Fibroblast of gingiva (primary cell): ENCODE measurements at places on chromosomes 2 and 18.
A peak's percentile ranks its signal among the peaks of the same experiment; 100 is the strongest.

DNA sequence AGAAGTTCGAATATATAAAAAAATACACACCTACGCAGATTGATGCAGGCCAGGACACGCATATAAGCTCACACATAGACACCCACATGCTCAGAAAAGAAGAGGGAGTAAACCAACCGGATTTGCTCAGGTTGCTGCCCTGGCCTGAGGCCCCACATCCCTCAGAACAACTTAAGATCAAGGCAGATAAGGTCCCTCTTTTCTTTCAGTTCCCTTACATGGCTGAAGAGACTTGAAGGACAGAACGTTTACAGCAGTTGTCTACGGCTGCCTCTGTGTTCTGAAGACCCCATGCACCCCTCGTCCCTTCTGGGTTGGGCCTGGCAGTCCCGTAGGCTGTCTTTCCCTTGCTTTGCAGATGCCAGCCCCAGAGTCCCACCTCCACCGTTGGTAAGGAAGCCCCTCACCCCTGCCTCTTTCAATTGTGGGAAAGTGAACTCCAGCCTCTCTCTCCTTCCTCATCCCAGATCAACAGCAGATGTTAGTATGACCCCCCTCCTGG, 4.3 kb upstream of the NAGK start:
- no peak for DNase-seq

GRCh38 chr2:29063646-29064345, 10.5 kb downstream of the PCARE start:
- peak; percentile 84 for DNase-seq

GRCh38 chr2:172462373-172462848, 35.0 kb downstream of the ITGA6 start:
- DNase-seq = no peak

- no peak for DNase-seq
These were observed 51.5 kb downstream of the L3MBTL4 start for GRCh38 chr18:6363216-6363615.

- peak; percentile 87 for DNase-seq
These were observed 590.8 kb upstream of the ID2 start for GRCh38 chr2:8090748-8091700.

- no peak for DNase-seq
These were observed 249.2 kb upstream of the GCFC2 start for GRCh38 chr2:75959724-75960471.

GRCh38 chr18:62336618-62337017, 11.5 kb downstream of the TNFRSF11A start:
- no peak for DNase-seq

DNA sequence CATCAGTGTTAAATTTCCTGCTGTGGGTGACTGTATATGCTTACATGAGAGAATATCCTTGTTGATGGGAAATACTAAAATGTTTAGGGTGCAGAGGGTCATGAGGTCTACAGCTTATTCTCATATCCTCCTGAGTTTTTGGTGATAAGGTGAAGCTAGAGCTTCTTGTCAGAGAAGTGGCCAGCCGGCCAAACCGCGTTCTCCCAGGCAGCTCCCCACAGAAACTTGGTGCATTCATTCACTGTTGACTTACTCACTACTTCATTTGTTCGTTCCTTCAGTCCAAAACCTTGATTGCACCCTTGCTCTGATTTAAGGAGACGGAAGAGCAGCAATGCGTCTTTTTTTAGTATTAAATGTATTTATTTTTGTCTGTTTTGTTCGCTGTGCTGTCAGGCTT, 8.7 kb downstream of the SNED1 start:
- DNase-seq = no peak

DNA sequence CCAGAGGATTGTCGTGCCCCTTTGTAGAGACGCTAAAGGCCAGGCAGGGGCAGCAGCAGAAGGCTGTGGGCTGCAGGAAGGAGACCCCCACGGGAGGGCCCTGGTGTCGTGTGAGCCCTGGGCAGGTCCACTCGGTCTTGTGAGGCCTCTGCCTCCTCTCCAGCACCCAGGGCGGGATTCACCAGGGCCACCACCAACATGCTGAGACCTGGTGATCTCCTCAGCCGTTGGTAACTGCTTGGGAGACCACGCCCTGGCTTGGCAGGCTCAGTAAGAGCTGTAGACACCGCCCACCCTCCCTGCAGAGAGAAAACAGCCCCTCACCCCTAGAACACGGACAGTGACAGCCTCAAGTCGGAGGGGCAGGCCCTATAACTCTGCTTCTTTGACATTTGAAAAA, 21.1 kb downstream of the MBP start:
- DNase-seq = no peak

DNA sequence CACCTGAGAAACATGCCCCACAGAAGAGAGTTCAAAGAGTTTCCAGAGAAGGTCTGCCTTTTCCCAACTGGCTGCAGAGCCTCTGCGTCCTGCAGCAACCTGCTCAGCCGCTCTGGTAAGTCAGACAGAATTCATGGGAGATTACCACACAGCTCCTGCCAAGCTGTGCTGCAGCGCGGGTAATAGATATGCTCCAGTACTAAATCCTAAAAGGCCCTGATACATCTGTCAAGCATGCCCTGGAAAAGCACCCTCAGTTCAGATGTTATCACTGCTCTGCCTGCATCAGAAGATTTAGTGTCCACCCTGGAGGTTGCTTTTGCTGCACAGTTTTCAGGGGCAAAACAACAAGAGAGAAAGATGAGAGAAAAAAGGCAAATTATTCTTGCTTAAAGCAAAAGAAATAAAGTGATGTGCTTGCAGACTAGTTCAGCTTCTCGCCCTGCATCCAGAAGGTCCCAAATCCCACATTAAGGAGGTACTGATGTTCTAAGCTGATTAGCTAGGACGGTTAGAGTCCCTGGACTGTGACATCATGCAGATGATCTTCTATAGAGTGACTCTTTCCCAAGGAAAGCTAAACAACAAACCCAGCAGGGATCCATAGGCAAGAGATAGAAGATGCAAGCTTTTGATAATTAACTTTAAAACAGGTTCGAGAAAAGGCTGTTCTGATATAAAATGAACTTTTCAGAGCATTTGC, 488.6 kb downstream of the BCL11A start:
- DNase-seq = no peak

GRCh38 chr2:169509955-169510354, 453 bp downstream of the KLHL41 start:
- DNase-seq = no peak

DNA sequence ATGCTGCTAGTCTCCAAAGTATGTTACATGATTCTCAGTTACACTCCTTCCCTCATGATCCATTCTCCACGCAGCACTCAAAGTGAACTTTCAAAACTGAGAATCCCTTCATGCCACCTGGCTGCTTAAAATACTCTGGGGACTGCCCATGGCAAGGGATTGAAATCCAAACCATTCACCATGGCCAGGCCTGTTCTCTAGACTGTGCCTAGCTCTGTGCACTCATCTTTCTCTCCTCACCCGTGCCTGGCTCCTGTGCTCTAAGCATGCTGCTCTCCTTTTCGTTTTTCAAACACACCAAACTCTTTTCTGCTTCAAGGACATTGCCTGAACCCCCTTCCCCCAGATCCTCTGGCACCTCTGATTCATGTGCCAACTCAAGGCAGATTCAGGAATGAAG, 80.9 kb downstream of the FASTKD2 start:
- DNase-seq = no peak

DNA sequence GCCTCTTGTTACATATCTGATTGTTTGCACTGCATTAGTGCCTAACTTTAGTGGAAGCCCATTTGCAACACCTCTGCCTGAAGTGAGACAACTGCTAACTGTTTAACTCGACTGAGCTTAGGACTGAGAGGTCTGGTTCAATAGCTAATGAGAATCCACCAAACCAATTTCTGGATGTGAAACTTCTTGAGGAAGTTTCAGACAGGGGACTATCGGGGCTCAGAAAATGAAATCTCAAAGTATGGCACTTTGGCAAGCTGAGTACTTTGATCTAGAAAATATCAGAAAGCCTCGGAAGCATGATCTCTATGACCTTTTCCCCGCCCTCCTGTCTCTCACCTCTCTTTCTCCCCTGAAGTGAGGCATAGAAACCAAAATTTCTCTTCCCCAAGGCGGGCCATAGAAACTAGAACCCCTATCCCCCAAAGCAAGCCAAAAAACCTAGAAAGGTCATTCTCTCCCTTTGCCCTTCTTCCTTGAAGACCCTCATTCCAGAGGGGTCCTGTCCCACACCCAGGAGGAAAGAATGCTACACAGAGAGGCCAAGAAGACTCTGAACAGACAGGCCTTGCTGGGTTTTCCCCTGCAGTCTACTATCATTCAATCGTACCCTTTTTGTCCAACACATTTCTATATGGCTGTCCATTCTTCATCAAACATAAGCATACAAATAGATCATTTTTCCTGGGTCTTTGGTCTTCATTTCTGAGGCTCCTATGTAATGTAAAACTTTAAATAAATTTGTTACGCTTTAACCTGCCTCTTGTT, 69.6 kb upstream of the CREB1 start:
- no peak for DNase-seq

DNA sequence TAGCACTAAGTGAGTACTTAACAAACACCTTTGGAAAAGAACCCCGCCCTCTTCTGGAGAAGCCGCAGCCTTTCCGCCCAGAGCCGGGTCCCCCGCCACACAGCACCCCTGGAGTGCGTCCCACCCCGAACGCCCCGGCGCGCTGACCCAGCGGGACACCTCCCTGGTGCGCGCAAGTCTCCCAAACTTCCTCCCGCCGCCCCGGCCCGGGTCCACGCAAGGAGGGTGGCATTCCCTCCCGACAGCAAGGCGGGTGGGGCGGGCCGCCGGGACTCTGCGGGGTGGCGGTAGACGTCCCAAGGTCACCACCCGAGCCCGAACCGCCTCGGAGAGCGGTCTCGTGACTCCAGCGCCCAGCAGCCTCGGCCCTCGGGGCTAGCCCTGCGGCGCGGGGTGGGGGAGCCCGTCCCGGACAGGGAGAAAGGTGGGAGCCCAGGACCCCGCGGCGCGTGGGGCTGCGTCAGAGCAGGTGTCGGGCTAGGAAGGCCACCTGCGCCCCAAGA, 598 bp downstream of the CCDC93 start:
- peak; percentile 7 for DNase-seq

DNA sequence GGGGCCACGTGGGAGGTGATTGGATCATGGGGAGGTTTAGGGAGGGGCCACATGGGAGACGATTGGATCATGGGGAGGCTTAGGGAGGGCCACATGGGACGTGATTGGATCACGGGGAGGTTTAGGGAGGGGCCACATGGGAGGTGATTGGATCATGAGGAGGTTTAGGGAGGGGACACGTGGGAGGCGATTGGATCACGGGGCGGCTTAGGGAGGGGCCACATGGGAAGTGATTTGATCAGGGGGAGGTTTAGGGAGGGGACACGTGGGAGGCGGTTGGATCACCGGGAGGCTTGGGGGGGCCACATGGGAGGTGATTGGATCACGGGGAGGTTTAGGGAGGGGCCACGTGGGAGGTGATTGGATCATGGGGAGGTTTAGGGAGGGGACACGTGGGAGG, 22.5 kb upstream of the SALL3 start:
- DNase-seq = no peak

GRCh38 chr2:179677746-179678505, 183.5 kb downstream of the ZNF385B start:
- no peak for DNase-seq

- DNase-seq = peak; percentile 12
These were observed 550 bp downstream of the MYL12B start for GRCh38 chr18:3262234-3263131.

DNA sequence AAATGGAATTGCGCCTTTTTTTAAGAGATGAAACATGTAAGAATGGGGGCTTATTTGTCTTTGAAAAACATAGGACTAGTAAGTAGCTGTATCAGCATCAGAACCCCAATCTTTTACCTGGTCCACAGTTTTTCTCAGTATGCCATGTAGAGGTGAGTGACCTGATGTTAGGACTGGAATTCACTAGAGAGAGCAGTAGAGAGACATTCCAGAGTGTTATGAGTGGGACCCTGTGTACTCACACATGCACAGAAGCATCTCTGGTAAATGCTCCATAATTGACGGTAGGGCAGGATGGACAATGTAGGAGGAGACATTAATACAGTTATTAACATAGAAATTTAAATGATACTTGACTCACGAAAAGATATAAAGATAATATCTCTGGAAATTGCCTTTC, 1.4 kb upstream of the GALNT13 start:
- no peak for DNase-seq

- peak; percentile 40 for DNase-seq
These were observed 61.8 kb downstream of the ATP8B1 start for GRCh38 chr18:57741273-57741672.

- DNase-seq = no peak
These were observed 75.1 kb downstream of the PLEKHM3 start for GRCh38 chr2:207950063-207950760.

DNA sequence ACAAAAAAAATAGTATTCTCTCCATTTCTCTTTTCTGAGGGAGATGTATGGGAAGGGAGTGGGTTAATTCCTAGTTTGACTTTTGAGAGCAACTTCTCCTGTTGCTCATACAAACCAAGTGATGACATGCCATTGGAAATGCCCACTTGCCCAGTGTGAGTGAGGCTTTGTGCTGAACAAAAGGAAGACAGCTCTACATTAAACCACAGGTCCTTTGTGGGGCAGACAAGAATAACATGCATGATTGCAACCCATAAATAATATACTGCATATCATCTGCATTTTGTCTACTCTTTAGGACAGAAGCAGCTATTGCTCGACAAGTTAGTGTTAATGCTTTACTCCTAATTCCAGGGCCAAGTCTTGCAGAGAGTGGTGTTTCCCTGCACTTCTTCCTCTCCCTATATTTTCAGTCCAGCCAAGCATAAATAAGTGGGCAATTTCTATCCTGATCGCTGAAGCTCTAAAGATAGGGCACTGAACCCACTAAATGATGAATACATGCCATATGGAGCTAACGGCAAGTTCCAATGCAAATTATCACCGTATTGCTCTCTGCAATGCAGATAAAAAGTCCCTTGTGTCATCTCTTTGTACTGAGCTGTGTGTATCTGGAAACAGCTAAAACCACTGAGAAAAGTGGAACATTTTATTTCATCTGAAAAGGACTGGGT, 19.4 kb upstream of the EHBP1 start:
- no peak for DNase-seq

- no peak for DNase-seq
These were observed 5.5 kb downstream of the UBE2E3 start for GRCh38 chr2:180985771-180986395.

- DNase-seq = peak; percentile 10
These were observed 104.6 kb downstream of the CAPN13 start for GRCh38 chr2:30702694-30703093.

GRCh38 chr2:169345486-169346437, 16.6 kb downstream of the LRP2 start:
- DNase-seq = no peak
